ENCODE measurements at places on chromosomes 5 and 9. TPM values are rescaled to one million over a fixed set of nuclear protein-coding genes. Genes with fewer than 3 reads are reported as not detected.
A peak's percentile ranks its signal among the peaks of the same experiment; 100 is the strongest.

DNA sequence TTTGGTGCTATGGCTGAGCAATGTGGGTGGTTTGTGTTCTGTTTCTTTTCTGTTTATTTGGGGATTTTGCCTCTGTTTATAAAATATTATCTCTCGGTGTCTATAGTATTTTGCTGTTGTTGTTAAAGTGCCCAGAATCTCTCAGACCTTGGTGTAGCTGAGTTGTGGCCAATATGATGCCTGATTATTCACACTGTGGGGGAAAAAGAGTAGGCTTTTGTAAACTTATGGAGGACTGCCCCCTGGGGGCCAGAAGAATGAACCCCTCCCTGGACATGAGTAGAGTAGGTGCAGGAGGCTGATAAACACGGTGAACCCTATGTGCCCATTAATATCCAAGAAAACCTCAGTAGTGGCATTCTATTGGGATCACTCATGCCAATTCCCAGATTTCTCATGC is 49.0 kb upstream of the DPYSL3 start:
- peak; percentile 81 for DNase-seq

DNA sequence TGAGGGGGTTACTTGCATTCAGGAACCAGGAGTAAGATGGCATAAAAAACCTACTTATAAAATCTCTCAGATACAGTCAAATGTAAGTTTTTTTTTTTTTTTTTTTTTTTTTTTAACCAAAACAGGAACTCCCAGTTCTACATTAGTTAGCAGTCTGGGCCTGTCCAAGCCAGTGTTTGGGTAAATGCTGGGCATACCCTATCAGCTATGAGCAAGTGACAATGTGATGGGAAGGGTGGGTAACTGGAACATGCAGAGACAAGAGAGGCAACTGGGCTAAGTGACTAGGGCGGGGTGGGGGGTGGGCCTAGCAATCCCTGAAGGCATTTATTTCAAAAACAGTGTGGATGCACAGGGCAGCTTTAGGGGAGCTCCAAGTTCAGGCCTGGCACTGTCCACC is 2.3 kb downstream of the NMRK1 start:
- DNase-seq = no peak

Gene NPR2
- 5.2 TPM for total RNA-seq

Gene SLC34A3
- total RNA-seq = not detected

DNA sequence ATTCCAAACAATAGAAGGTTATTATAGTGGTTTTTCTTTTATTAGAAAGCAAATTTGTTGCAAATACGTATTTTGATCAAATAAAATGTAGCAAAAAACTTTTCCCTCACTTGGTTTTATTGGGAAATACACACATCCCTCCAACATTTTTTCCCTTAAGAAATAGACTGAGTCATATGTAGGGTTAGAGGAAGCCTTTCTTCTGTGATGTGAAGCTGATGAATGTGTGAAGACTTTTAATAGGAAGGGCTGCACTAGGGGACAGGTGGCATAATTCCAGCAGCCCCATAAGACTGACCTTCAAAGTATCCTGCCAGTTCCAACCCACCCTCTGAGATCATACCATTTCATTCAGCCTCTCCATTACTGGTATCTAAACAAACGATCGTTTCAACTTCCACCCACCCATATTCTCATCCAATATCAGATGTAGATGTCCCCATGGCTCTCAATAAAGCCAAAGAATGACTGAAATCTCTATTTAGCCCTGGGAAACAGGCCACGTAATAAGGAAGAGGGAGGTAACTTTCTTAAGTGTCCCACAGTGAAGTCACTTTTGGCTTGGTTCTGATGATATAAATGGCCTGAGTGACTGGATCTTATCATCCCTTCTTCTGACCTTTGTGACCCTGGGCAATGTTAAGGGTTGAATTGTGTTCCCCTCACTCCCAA is 64.7 kb upstream of the LPAR1 start:
- peak; percentile 31 for DNase-seq

Gene HACD4
- total RNA-seq = 2.8 TPM

Gene MELK
- 27.4 TPM for total RNA-seq

DNA sequence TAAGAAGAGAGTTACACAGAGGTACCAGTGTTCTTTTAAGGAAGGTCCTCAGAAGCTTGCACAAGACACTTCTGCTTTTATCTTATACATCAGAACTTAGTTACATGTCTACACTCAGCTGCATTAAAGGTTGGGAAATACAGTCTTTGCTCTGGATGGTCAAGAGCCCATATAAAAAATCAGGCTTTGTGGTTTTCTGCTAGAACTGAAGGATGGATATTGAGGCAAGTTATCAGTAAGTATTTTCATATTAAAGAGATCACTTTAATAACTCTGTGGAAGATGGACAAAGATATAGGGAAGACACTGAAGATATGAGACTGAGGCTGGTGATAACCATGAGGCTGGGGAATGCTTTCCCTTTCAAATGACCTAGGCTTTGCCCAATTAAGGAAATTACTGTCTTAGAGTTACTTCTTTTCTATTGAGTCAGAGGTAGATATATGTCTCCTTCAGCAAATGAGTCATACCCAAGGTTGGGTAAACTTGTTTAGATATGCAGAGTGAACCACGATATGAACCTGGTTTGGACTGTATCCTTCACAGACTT is 87.0 kb upstream of the TNC start:
- peak; percentile 95 for DNase-seq

GRCh38 chr5:126610160-126610559 is 9.4 kb downstream of the PHAX start:
- no peak for DNase-seq

- peak; percentile 7 for DNase-seq
Measured at GRCh38 chr5:100760688-100761087, 142.4 kb downstream of the ST8SIA4 start.

DNA sequence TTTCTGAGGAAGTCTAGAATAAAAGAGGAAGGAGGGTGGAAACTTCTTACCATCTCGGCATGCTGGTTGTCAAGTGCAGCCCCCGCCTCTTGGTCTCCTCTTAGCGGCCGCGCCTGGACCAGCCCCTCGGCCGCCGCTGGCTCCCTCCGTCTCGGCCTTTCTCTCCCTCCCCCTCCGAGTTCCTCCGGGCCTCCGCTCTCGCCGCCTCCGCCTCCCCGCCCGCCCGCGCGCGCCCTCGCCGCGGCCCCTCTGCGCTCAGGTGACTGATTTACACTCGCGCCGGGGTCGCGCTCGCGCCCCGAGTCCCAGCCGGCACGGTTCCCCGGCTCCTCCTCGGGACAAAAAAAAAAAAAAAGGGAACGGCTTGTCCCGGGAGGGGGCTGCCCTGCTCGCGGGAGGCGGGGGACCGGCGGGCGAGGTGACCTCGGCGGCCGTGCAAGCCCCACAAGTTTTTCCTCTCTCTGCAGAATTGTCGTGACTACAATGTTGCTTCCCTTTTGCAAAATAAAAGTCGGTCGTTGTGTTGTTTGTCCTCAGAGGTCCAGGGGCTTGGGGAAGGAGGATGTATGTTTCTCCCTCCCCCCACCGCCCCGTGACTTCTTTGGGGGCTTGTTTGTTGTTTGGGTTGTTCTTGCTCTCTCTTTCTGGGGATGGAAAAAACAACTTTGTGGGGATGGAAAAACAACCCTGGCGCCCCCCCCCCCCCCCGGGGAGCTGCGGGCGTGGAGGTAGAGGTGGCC is at the start of gene BNC2:
Gene BNC2 (minus strand): TSS at position 75 of the 740 bp plus-strand sequence. CDS start 22 bp downstream, at position 53.
- DNase-seq = peak; percentile 60

DNA sequence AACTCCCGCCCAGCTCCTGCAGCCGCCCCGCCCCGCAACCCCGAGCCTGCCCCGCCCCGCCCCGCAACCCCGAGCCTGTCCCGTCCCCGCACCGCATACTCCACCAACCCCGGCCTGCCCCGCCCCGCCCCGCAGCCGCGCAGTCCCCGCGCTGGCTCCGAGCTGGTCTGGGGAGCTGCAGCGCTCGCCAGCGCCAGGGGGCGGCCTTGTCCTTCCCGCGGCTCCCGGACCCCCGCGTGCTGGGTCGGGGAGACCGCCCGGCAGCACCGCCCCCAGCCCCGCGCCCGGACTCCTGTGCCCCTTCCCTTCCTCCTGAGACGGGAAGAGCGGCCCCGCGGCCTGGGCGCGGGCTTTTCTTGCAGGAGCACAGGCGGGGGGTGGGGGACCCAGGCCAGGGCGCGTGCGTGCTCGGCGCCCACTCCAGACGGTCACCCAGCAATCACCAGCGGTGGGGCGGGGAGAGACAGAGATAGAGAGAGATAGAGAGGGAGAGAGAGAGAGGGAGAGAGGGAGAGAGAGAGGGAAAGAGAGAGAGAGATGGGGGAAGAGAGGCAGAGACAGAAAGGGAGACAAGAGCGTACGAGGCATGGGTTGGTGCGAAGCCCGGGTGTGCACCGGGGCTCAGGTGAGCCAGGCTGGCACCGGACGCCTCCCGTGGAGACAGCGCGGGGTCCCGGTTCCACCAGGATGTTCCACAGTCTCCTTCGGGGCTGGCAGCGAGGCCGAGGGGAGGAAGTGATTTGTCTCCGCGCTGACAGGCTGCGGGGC is 14.7 kb upstream of the TMEM250 start:
- DNase-seq = no peak

DNA sequence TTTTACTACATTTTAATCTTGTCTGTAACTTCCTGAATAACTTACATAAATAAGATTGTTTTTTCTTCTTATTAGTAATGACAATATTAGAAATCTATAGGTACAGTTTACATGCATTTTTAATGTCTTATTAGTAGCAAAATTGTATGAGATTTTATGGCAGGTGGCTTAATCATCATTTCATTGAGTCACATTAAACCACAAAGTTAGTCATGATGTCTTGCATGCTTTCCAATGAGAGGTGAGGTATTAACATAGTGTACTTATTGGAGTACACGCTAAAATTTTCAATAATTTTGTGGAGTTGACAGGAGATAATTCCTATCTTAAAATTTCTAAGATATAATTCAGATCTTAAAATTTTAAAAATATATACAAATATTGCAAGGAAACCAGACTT is 989.6 kb upstream of the ARRDC3 start:
- DNase-seq = peak; percentile 21

DNA sequence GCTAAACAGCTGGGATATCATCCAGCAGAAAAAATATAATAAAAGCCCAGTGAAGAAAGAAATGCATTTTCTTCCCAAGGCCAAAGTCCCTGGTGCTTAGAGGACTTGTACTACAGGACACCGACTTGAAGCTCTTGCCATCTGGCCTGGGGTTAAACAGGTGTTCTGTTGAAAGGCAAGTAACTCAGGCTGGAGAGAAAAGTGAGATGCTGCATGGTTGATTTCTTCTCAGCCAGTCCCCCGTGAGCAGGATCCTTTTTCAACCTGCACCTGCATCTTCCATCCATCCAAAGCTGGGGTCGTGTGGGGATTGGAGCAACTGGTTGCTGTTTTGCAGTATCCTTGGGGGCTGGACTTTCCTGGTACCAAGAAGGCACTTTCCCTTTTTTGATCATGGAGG is 146.1 kb upstream of the RPS23 start:
- no peak for DNase-seq

Gene SLCO6A1
- total RNA-seq = not detected

Data from IMR-90 (cell line).